ENCODE measurements at places on chromosomes 11 and 22.

DNA sequence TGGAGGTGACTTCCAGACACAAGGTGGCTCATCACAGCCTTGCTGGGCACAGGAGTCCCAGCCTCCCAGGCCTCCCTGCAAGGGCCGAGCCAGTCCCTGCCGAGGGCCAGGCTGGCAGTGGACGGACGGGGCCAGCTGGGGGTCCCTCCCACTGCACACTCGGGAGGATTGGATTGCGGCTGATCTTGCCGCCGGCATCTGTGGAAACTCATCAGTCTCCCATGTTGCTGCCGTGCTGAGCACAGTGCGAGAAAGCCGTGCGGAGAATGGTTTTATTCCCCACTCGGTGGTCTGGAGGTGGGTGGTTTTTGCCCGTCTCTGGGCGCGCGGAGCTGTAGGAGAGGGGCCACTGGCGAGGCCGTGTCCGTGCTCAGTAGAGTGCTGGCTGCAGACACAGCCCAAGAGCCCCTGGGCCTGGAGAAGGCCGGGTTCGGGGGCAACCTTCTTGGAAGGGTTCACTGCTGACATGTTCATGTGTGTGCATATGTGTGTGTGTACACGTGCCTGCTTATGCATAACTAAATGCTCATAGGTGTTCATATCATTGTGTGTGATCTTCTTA lies 1246.4 kb downstream of the BRD1 start:
- DNase-seq, result no peak

DNA sequence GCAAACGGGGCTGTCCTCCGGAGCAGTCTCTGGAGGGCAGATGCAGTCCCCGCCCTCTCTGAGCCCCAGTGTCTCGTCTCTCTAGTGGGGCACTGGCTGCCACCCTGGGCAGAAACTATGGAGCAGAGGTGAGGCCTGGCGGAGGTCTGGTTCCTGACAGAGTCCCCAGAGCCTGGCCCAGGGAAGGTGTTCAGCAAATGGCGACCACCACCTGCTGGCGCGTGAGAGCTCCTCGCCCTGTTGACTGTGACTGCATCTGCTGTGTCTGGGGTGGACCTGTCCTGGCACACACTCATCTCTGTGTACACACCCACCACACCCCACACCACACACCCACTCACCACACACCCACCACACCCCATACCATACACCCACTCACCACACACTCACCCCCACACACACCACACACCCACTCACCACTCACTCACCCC lies 18.3 kb upstream of the TTLL12 start:
- DNase-seq, result peak; percentile 36

- no peak for DNase-seq
Observed at GRCh38 chr11:15890031-15890713, 466.2 kb downstream of the SOX6 start.

- DNase-seq, result no peak
Observed at GRCh38 chr11:134272381-134273316, 3.5 kb upstream of the GLB1L3 start.

GRCh38 chr11:75056814-75057213 lies 39.9 kb downstream of the OR2AT4 start:
- no peak for DNase-seq
